ENCODE measurements at places on chromosomes 4 and X. TPM values are rescaled to one million over a fixed set of nuclear protein-coding genes. Genes with fewer than 3 reads are reported as not detected.

Gene SPANXN4
- total RNA-seq = not detected

Gene THAP9
- 18.8 TPM for total RNA-seq

Gene PHEX
- 0.82 TPM for total RNA-seq

Gene MAGEA2
- total RNA-seq = not detected

Gene LIMCH1
- total RNA-seq = 50.8 TPM

Gene SPANXB1
- total RNA-seq = not detected

Gene AREG
- total RNA-seq = not detected

Gene SUPT20HL1
- total RNA-seq = not detected

Gene VSIG1
- 0.45 TPM for total RNA-seq

Gene PDE6B
- 4.8 TPM for total RNA-seq

Gene ARHGAP24
- total RNA-seq = 12.9 TPM

Gene GPR119
- total RNA-seq = not detected

Gene MAP9
- 33.2 TPM for total RNA-seq

Gene PCSK1N
- 35.7 TPM for total RNA-seq

Gene F8A3
- 2.0 TPM for total RNA-seq

Gene PITX2
- total RNA-seq = not detected

Gene HSD17B13
- 0.36 TPM for total RNA-seq

Gene NXF2
- total RNA-seq = not detected

Gene HTR2C
- total RNA-seq = 3.3 TPM

Gene SYN1
- 9.8 TPM for total RNA-seq

Gene DGKK
- 1.3 TPM for total RNA-seq

Gene FAM9B
- not detected for total RNA-seq

Gene F11
- not detected for total RNA-seq

Gene KCTD8
- 24.0 TPM for total RNA-seq

Gene SMAD1
- 33.7 TPM for total RNA-seq

Gene SOD3
- total RNA-seq = 0.54 TPM

Gene PCDH11X
- total RNA-seq = 37.2 TPM

Gene DSPP
- total RNA-seq = 0.09 TPM

Gene RAB40AL
- total RNA-seq = 1.5 TPM

Gene NAT8L
- total RNA-seq = 9.2 TPM

Gene CXCL11
- total RNA-seq = not detected

Gene GAGE12F
- not detected for total RNA-seq

Gene RNF128
- total RNA-seq = 2.0 TPM

Gene FRMPD3
- 10.5 TPM for total RNA-seq

Gene ARHGEF6
- 17.1 TPM for total RNA-seq

Gene CXCL10
- 0.27 TPM for total RNA-seq

Gene PRPS1
- 20.8 TPM for total RNA-seq

Gene ANXA10
- not detected for total RNA-seq

Gene TBX22
- total RNA-seq = 0.18 TPM

Gene CTAG2
- total RNA-seq = not detected

Gene PAGE1
- total RNA-seq = not detected

Gene CLNK
- total RNA-seq = not detected

Gene P2RY10
- not detected for total RNA-seq

Gene SSX2B
- total RNA-seq = not detected

Gene TGIF2LX
- total RNA-seq = not detected

Gene RBM46
- 0.27 TPM for total RNA-seq

Gene EXOSC9
- 24.6 TPM for total RNA-seq

Gene TENM3
- 163 TPM for total RNA-seq

Gene COPS4
- total RNA-seq = 101 TPM

Gene STATH
- total RNA-seq = not detected

Gene SMIM31
- not detected for total RNA-seq

Gene USP17L13
- not detected for total RNA-seq

Gene TMPRSS11D
- total RNA-seq = not detected

Gene STK32B
- 19.1 TPM for total RNA-seq

Data from cerebellum (tissue), 4 donors.